Stimulated activated CD8-positive, alpha-beta memory T cell treated with anti-CD3 and anti-CD28 coated beads, Interleukin-4, amount 100 ng/mL, for 1 hour (primary cell): ENCODE measurements at places on chromosomes 13 and 19.
A peak's percentile ranks its signal among the peaks of the same experiment; 100 is the strongest.

DNA sequence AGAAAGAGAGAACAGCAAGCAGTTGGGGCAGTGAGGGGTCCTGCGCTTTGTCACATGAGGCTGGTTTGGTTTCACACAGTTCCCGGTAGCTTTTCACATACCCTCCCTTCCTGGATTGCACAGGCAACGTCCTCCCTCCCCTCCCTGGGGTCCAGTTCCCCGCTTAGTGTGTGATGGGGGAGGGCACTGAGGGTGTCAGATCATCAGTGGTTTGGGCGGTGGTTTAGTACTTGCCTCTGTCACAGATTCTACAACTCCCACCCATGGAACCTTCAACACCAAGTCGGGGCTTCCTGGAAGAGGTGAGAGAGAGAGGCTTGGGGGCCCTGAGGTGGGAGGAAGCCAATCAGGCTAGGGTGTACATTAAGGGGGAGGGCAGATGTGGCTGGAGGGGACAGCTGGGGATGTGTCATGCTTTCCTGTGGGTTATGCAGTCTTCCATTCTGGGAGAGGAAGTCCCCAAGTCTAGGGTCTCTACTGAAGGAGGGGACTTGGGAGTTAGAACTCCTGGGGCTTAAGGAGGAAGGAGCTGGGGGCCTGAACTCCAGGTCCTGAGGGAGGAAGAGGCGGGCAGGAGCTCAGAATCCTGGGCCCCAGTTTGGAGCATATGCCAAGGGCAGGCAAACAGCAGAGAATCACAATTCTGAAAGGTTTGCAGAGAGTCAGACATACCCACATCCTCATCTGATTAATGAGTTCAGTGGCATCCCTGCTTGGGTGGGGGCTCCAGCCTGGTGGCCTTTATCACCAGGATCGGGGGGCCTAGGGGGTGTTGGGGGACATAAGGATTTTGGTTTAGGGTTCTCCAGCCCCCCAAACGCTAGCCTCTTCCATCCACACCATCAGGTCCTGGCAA lies at the start of gene NKG7:
NKG7 (minus strand) TSS at position 6 of the 856 bp plus-strand sequence. CDS start 119 bp downstream, outside the sequence.
- peak; percentile 58 for DNase-seq

DNA sequence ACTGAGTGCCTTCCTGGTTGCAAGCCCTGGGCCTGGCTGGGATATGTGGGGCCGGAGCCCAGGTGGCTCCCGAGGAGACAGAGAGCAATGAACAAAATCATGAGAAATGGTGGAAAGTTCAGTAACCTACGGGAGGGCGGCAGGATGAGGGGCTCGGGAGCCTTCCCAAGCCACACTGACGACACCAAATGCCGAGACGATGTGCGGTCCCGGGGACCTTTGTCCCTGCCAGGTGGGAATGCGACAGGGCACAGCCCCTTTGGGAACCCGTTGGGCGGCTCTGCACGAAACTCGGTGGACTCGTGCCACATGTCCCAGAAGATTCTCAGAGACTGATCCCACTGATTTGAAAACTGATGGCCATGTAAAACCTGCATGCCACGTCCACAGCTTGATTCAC lies 11.7 kb upstream of the ZNF14 start:
- no peak for DNase-seq

DNA sequence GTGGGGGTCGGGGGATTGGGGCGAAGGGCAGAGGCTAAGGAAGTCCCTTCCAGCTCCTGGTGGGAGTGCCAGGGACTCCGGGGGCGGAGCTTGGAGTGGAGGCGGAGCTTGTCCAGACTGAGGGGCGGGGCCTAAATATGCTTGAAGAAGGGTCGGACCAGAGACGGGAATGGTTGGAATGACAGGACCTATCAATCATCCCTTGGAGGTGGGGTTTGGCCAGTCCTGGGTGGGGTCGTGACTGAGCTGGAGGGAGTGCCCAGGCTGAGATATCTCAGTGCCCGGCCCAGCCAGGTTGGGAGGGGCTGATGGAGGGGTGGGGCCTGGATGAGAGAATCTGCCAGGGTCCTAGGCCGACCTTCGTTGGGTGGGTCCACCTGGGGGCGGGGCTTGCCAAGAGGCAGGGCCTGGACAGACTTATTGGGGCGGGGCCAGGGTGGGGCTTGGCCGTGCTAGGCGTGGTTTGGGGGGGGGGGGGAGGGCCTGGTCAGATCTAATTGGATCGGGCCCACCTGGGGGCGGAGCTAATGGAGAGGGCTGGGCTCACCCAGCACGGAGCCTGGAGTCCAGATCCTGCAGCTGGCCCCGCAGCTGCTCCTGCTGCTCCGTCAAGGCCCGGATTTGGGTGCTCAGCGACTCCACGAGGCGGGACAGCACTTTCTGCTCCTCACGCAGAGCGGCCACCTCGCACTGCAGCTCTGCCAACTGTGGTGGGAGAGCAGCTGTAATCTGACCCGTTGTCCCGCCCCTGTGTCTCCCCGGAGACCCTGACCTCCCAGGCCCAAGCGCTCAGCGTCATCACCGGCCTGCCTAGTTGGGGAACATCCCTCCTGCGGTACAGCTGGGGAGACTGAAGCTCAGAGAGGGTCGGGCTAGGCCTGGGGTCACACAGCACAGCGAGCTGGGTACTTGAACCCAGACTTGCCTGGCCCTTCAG lies 2.6 kb upstream of the WIZ start:
- DNase-seq: no peak

DNA sequence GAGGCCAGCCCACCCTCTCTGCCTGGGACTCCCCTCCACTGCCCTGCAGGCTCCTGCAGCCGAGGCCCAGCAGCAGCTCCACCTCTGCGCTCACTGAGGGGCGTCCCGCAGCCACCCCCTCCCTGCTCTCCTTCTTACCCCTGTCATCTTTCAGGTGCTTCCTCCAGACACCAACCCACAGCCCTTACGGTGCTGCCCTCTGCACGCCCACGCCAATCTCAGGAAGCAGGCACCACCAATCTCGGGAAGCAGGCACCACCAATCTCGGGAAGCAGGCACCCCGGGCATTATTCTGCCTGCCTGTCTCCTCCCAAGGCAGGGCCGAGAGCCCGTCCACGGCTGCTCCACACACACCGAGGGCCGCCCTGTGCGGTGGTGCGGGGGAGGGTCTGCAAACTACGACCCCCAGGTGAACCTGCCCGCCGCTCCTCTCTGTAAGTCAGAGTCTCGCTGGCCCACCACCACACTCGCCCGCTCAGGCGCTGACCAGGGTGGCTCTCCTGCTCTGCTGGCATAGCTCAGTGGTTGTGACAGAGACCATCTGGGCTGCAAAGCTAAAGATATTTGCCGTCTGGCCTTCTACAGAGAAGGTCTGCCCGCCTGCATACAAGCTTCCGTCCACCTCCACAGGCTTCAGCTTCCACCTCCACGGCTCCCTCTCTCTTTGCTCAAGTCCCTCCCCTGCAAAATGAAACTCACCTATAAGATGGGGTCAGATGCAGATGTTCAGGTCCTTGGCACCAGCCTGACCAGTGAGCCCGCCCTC lies 2.9 kb downstream of the LSM7 start:
- no peak for DNase-seq

- DNase-seq: no peak
These were observed 21.0 kb downstream of the UBAC2 start for GRCh38 chr13:99221567-99222239.

DNA sequence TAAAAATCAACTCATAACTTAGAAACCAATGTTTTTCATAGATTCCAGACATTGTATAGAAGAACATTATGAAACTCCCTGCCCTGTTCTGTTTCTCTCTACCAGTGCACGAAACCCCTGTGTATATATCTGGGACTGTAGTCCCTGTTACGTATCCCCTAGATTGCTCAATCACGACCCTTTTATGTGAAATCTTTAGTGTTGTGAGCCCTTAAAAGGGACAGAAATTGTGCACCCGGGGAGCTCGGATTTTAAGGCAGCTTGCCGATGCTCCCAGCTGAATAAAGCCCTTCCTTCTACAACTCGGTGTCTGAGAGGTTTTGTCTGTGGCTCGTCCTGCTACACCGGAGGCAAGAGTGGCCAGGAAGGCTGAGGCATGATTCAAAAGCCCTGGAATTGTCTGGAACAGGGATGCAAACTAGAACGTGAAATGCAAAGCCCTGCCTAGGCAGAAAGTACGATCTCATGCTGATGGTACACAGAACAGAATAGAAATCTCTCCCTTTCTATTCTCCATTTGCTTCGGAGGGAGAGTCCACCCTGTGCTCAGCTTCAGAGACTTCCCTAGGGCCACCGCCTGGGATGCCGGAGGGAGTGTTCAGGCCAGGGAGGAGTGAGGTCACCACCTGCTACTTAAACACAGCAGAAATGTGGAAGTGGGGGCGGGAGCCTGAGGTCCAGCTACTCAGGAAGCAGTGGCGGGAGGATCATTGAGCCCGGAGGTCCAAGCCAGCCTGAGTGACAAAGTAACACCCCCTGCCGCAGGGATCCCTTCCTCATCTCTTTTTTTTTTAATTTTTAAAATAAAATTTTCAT lies 758 bp upstream of the ZNF888 start:
- DNase-seq: no peak

- DNase-seq: no peak
These were observed 49.4 kb downstream of the RASA3 start for GRCh38 chr13:114082849-114083645.

- DNase-seq: no peak
These were observed 86.7 kb downstream of the GNG7 start for GRCh38 chr19:2615782-2616181.

- no peak for DNase-seq
These were observed 158.8 kb downstream of the NHLRC3 start for GRCh38 chr13:39196965-39197646.

DNA sequence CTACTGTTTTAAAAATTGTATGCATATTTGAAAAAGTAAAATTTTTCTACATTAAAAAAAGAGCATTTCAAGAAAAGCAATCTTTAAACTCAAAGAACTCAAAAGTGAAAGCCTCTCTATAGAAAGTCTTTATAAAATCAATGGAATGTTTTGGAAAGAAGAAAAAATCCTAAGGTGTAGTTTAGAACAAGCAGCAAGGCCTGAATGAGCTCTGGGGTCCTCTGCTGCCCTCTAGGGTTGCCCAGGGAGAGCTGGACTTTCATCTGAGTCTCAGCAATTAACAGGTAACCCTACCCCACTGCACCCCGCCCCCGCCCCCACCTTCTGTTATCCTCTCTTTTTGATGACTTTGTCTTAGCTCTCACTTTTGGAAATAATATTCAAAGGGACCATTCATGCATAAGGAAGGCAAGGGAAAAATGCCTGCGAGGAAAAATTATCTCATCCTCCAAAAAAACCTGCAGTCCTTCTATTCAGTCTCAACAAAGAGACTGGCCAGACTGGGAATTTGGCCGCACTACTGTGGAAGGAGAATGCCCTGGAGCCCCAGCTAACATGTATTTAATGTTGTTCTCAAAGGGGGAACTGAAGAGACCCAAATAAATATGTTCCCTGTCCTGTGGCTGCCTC lies 24.1 kb downstream of the SLC25A30 start:
- DNase-seq: no peak

GRCh38 chr19:11370744-11371143 lies 3.7 kb upstream of the SWSAP1 start:
- DNase-seq: no peak

GRCh38 chr19:54704928-54705327 lies 19.3 kb upstream of the KIR3DL3 start:
- no peak for DNase-seq

GRCh38 chr13:49472186-49472585 lies 23.6 kb upstream of the PHF11 start:
- no peak for DNase-seq

DNA sequence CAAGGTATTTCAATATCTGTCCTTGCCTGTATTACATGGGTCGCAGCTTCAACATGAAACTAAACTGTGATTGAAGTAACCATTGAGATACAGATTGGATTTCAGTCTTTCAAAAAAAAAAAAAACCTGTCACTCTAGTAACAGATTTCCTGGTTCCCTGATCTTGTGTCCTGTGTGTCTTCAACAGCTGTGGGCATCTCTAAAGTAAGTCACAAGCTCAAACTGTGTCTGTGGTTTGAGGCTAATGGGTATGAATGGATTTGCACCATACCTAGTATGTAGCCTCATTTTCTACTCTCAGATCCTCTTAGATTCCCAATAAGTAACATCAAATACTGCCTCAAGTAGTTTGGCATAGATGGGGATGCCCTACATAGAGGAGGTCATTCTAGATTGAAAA lies 300.1 kb downstream of the COG6 start:
- DNase-seq: no peak

- no peak for DNase-seq
These were observed 253.3 kb downstream of the LIG4 start for GRCh38 chr13:107961849-107962608.

DNA sequence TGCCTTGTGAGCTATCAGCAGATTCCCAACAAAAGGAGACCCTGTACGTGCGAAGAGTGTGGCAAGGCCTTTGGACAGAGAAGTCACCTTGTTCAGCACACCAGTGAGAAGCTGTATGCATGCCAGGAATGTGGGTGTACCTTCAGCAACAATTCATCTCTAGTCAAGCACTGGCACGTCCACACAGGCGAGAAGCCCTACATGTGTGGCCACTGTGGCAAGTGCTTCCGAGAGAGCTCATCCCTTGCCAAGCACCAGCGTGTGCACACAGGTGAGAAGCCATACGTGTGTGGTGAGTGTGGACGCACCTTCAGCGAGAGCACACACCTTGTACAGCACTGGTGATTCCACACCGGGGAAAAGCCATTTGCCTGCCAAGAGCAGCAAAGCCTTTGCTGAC lies 7.6 kb upstream of the ZSCAN22 start:
- DNase-seq: no peak

- no peak for DNase-seq
These were observed 20.7 kb upstream of the CLN5 start for GRCh38 chr13:76971215-76971614.

DNA sequence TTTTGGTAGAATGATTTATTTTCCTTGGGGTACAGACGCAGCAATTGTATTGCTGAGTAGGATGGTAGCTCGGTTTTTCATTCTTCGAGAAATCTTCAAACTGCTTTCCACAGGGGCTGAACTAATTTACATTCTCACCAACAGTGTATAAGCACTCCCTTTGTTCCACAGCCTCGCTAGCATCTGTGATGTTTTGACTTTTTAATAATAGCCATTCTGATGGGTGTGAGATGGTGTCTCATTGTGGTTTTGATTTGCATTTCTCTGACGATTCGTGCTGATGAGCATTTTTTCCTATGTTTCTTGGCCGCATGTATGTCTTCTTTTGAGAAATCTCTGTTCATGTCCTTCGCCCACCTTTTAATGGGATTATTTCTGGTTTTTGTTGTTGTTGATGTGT lies 54.8 kb upstream of the UQCRFS1 start:
- DNase-seq: no peak

- DNase-seq: no peak
These were observed 321.2 kb downstream of the IRS2 start for GRCh38 chr13:109465148-109465547.

GRCh38 chr13:104782741-104783140 lies 1716.5 kb upstream of the SLC10A2 start:
- DNase-seq: no peak

- no peak for DNase-seq
These were observed 21.8 kb upstream of the NAXD start for GRCh38 chr13:110593430-110594130.

GRCh38 chr19:8334458-8335342 lies 8.4 kb downstream of the KANK3 start:
- no peak for DNase-seq
